Calu3 (cell line): ENCODE measurements at places on chromosomes 7 and 10. TPM values are rescaled to one million over a fixed set of nuclear protein-coding genes. Genes with fewer than 3 reads are reported as not detected.
A peak's percentile ranks its signal among the peaks of the same experiment; 100 is the strongest.

DNA sequence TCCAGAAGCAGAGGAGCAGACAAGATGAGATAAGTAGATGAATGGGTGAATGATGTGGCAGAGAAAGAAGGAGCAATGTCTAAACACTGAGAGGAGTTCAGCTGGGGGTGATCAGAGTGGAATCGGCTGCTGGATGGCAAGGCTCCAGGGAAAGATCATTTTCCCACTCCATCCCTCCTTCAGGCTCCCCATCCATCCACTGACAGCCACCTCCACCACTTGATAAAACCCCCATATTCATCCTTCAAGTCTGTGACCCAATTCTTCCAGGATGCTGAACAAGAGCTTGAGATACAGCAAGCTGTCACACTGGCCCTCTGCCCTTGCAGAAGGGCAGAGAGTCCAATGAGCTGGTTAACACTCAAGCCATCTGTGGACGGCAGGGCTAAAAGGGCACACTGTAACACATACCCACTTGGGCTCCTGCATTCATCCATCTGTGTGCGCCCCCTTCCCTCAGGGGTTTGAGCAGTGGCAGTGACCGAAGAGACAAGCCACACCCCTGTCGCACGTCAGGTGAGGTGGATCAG is 30.8 kb upstream of the CACNB2 start:
- H3K27me3 ChIP-seq = no peaks in the 10 kb centered on the region
- no peak overlapping the region for H3K27ac ChIP-seq
- no peak overlapping the region for H3K4me3 ChIP-seq
- DNase-seq = no peak
- H3K36me3 ChIP-seq = no peaks in the 10 kb centered on the region

DNA sequence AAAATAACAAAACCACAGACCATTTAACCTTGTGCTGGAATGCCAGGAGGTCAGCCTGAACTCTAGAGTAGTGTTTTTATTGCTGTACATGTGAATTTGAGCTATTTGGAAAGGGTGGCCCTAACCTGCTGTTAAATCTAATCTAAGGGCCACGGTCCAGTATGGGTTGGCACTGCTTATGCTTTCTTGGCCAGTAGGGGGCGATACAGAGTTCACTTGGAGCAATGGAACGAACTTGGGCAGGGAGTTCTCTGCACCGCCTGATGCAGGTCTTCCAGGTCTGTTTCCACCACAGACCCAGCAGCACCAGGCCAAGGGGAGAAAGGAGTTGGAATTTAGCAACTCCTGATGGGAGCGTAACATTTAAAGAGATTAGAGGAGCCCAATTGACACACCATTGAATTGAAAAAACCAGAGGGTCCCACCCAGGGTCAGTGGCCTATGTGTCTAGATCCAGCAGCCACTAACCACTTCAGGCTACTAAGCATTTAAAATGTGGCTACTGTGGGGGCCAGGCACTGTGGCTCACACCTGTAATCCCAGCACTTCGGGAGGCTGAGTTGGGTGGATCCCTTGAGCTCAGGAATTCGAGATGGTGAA is 75.7 kb upstream of the EFCAB10 start:
- no peak overlapping the region for H3K4me3 ChIP-seq
- peak; percentile 48 for DNase-seq
- H3K4me1 ChIP-seq = no peaks in the 10 kb centered on the region

GRCh38 chr10:2207246-2207922 is 470.1 kb upstream of the ADARB2 start:
- H3K27me3 ChIP-seq = no peaks in the 10 kb centered on the region
- H3K27ac ChIP-seq = no peak overlapping the region
- H3K4me3 ChIP-seq = no peak overlapping the region
- peaks cover 7% of the 10 kb centered on the region for H3K4me1 ChIP-seq
- DNase-seq = no peak
- no peaks in the 10 kb centered on the region for H3K36me3 ChIP-seq

GRCh38 chr10:44888886-44889285 is 22.3 kb upstream of the TMEM72 start:
- H3K27ac ChIP-seq = no peak overlapping the region
- no peak overlapping the region for H3K4me3 ChIP-seq
- H3K4me1 ChIP-seq = peaks cover 8% of the 10 kb centered on the region
- peaks cover 1% of the 10 kb centered on the region for H3K27me3 ChIP-seq
- no peaks in the 10 kb centered on the region for H3K36me3 ChIP-seq

DNA sequence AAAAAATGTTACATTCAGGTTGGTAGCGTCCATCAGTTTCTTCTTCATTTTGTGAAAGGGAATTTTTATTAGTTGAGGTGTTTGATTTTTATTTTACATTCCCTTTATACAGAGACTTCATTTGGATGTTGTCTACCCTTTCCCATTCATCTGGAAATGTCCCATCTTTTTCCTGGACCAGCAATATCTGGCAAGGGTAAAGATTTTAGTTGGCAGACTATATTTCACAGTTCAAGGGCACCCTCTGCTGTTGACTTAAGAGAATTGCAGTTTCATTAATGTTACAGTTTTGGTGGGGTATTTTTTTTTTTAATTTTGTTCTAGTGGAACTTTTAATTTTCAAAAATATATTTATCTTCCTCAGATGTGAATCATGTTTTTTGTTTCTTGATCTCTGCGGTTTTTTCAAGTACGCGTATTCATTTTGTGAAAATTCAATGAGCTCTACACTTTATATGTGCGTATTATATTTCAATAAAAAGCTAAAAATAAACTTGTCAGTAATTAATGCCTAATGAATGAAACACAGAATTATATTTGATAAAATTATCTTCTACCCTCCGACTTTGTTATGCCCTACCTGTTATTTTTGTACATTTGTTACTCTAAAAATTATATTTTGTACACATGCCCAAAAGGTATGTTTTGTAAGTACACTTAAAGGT is 97.9 kb upstream of the KLF14 start:
- H3K36me3 ChIP-seq = no peaks in the 10 kb centered on the region
- no peak overlapping the region for H3K4me3 ChIP-seq
- H3K27ac ChIP-seq = no peak overlapping the region
- peak; percentile 29 for DNase-seq
- no peaks in the 10 kb centered on the region for H3K4me1 ChIP-seq
- H3K27me3 ChIP-seq = peaks cover 16% of the 10 kb centered on the region

- no peaks in the 10 kb centered on the region for H3K36me3 ChIP-seq
- H3K4me3 ChIP-seq = peak overlapping the region; percentile 63
- H3K27me3 ChIP-seq = peaks cover 22% of the 10 kb centered on the region
- DNase-seq = no peak
- H3K27ac ChIP-seq = no peak overlapping the region
Measured at GRCh38 chr10:110643035-110643652, 992 bp upstream of the RBM20 start.

DNA sequence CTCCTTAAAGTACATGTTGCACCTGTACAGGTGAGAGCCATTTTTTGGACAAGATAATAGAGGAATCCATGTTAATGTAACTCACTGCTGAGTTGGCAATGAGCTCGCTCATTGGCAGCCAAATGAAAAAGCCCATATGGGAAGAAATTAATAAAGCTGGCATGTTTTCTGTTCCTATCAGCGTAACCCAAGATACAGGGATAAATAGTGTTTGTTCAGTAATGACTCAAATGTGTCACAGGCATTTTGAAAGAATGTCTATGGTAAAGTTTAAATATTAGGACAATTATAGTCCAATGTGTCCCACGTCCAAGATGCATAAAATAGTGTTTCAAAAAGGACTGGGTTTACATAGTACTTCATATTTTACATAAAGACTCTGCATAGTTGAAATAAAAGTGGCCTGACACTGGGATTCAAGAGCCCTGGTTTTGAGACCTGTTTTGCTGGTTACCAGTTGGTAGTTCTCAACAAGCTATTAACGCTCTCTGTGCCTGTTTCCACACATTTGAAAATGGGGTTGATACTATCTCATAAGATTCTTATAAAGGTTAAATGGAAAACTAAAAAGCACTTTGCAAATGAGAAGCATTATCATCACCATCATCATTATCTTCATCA is 49.1 kb downstream of the MTURN start:
- no peak overlapping the region for H3K27ac ChIP-seq
- H3K27me3 ChIP-seq = no peaks in the 10 kb centered on the region
- DNase-seq = no peak
- H3K4me1 ChIP-seq = no peaks in the 10 kb centered on the region

GRCh38 chr10:22477334-22478287 is 132.3 kb downstream of the SPAG6 start:
- H3K36me3 ChIP-seq = no peaks in the 10 kb centered on the region
- DNase-seq = no peak
- H3K4me3 ChIP-seq = peak overlapping the region; percentile 63
- H3K27me3 ChIP-seq = peaks cover 30% of the 10 kb centered on the region
- H3K27ac ChIP-seq = no peak overlapping the region

GRCh38 chr10:19570991-19571390 is 245.2 kb upstream of the PLXDC2 start:
- H3K27ac ChIP-seq = no peak overlapping the region
- no peaks in the 10 kb centered on the region for H3K27me3 ChIP-seq
- no peaks in the 10 kb centered on the region for H3K4me1 ChIP-seq
- no peaks in the 10 kb centered on the region for H3K36me3 ChIP-seq

GRCh38 chr10:127151981-127152699 is 44.3 kb downstream of the INSYN2A start:
- no peaks in the 10 kb centered on the region for H3K27me3 ChIP-seq
- H3K4me1 ChIP-seq = no peaks in the 10 kb centered on the region
- H3K36me3 ChIP-seq = no peaks in the 10 kb centered on the region
- no peak overlapping the region for H3K27ac ChIP-seq

DNA sequence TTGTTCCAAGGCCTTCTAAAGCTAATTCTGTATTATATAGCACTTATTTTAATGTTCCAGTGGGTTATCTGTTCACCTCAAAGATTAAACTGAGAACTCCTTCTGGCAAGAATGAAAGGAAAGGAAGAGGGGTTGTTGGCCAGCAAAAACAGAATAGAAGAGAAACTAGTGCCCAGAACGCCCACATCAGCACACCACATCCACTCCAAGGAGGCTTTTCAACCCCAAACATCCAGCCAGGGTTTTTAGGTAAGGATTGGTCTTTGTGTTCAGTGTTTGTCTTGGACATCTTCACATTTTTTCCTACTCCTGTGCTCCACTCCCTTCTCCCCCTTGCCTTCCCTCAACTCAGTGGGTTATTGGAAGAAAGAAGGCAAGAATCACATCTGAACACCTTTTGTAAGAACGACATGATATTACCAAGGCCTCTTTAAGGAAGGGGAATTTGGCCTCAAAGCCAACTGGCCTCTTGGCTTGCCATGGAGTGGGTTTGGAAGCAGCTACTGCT is 55.8 kb downstream of the BICC1 start:
- H3K4me3 ChIP-seq = peak overlapping the region; percentile 8
- peaks cover 48% of the 10 kb centered on the region for H3K4me1 ChIP-seq
- H3K27ac ChIP-seq = peak overlapping the region; percentile 75

- no peaks in the 10 kb centered on the region for H3K27me3 ChIP-seq
- H3K36me3 ChIP-seq = no peaks in the 10 kb centered on the region
- no peak overlapping the region for H3K4me3 ChIP-seq
- H3K27ac ChIP-seq = no peak overlapping the region
- DNase-seq = peak; percentile 0
Measured at GRCh38 chr7:79361214-79361613, 92.3 kb downstream of the MAGI2 start.

DNA sequence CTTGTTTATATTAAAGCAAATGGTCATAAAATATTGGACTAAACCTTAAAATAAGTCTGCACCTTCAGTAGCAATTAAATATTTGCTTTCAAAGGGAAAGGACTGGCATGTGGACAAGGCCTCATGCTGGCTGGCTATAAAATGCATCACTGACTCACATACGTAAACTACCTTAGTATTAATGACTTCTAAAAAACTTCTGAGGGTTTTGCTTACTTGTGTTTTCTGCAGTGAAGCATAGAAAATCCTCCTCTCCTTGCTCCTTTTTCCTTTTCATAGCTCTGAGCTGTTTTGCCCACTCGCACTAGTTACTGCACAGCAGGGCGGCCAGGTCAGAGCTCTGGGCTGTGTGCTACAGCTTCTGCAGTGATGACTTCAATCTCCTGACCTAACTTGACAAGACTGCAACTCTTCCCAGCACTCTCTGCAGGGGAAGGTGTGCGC is 82.3 kb downstream of the CUL2 start:
- H3K36me3 ChIP-seq = peaks cover 6% of the 10 kb centered on the region
- no peak overlapping the region for H3K27ac ChIP-seq
- no peak overlapping the region for H3K4me3 ChIP-seq
- no peaks in the 10 kb centered on the region for H3K27me3 ChIP-seq

GRCh38 chr10:117631276-117632145 is 89.0 kb downstream of the EMX2 start:
- no peaks in the 10 kb centered on the region for H3K36me3 ChIP-seq
- no peaks in the 10 kb centered on the region for H3K4me1 ChIP-seq
- H3K4me3 ChIP-seq = no peak overlapping the region
- H3K27ac ChIP-seq = no peak overlapping the region
- H3K27me3 ChIP-seq = no peaks in the 10 kb centered on the region

DNA sequence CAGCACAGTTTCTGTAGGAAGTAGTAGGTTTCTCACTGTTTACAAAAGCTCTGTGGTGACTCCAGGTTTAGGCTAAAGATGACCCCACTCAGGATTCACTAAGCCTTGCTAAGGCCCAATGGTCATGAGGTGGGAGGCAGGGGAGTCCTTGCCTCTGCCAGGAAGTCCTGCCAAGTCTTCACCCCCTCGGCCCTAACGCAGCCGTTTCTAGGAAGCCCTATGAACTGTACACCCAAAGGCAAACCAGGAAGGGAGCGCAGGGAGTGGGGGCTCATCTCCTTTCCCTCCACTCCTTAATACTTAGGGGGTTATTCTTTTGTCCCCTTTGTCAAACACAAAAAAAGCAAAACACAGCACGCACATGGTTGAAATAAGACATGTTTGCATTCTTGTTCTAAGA is 64.6 kb downstream of the CTBP2 start:
- H3K36me3 ChIP-seq = peaks cover 28% of the 10 kb centered on the region
- no peak for DNase-seq
- no peaks in the 10 kb centered on the region for H3K4me1 ChIP-seq
- H3K27ac ChIP-seq = no peak overlapping the region

GRCh38 chr7:46696741-46697140 is 775.7 kb upstream of the IGFBP3 start:
- DNase-seq = no peak
- H3K27me3 ChIP-seq = no peaks in the 10 kb centered on the region
- H3K4me3 ChIP-seq = peak overlapping the region; percentile 2

GRCh38 chr10:103445767-103446567 is 6.2 kb downstream of the CALHM2 start:
- no peaks in the 10 kb centered on the region for H3K27me3 ChIP-seq
- peaks cover 19% of the 10 kb centered on the region for H3K36me3 ChIP-seq
- peaks cover 14% of the 10 kb centered on the region for H3K4me1 ChIP-seq
- no peak overlapping the region for H3K27ac ChIP-seq
- H3K4me3 ChIP-seq = no peak overlapping the region

GRCh38 chr7:135597926-135598305 is 40.2 kb downstream of the NUP205 start:
- H3K27ac ChIP-seq = no peak overlapping the region
- no peak for DNase-seq
- no peaks in the 10 kb centered on the region for H3K4me1 ChIP-seq
- peaks cover 12% of the 10 kb centered on the region for H3K36me3 ChIP-seq
- no peak overlapping the region for H3K4me3 ChIP-seq

Gene CPEB3
- total RNA-seq = 2.8 and 3.6 TPM in 2 replicates

Gene SLC18A2
- total RNA-seq = not detected in 2 replicates

Gene SORCS1
- not detected in 2 replicates for total RNA-seq

Gene INSYN2A
- not detected in 2 replicates for total RNA-seq

Gene LIPN
- not detected in 2 replicates for total RNA-seq

Gene GJD4
- total RNA-seq = not detected in 2 replicates

Gene CYP3A4
- 0.15 TPM in 1 of 2 replicates, not detected in the other for total RNA-seq

Gene TASOR2
- 80.5 and 88.9 TPM in 2 replicates for total RNA-seq

Gene VPS37D
- 0.94 and 1.3 TPM in 2 replicates for total RNA-seq
